ENCODE measurements at places on chromosomes 1 and 21. TPM values are rescaled to one million over a fixed set of nuclear protein-coding genes. Genes with fewer than 3 reads are reported as not detected.
A peak's percentile ranks its signal among the peaks of the same experiment; 100 is the strongest.

DNA sequence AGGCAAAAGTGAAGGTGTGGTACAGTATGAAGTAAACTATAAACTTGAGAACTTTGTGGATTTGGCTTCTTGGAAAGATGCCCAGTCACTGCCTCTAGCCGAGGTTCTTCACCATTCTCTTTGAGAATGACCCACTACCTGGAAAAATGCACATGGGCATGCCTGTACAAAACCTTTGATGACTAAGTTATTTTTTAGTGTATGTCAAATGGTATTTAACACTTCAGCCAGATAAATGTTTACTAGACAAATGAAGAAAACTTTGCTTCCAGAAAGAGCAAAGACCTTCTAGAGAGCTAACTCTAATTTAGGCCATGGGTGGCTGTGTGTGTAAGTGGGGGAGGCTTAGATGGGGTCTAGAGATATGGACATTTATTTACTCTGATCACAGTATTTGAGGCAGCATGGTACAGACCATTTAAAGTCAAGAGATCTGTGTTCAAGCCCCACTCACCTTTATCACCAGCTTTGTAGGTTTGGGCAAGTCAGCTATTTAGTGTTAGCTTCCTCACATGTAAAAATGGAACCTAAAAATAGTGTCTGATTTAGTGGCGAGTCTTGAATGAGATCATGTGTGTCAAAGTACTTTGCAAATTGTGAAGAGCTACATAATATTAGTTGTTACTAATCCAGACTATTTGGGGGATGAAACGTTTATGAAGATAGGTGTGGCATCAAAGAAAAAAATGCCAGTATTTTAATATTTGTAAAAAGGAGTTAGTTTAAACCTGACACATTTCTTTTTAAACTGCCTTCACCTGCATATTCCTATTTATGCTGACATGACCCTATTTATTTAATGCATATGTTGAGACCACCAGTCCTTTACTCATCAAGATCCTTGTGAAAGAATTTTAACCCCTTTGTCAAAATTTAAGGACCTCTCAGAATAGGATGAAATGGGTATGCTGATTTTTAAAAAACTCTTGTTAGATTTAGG is 20.2 kb downstream of the NFYC start:
- no peak for DNase-seq

GRCh38 chr1:161725908-161726472 is 4.6 kb downstream of the FCRLB start:
- peak; percentile 87 for DNase-seq

- peak; percentile 90 for DNase-seq
These were observed 7.9 kb downstream of the H6PD start for GRCh38 chr1:9242338-9242969.

- no peak for DNase-seq
These were observed 91.7 kb downstream of the ROR1 start for GRCh38 chr1:63865561-63865960.

DNA sequence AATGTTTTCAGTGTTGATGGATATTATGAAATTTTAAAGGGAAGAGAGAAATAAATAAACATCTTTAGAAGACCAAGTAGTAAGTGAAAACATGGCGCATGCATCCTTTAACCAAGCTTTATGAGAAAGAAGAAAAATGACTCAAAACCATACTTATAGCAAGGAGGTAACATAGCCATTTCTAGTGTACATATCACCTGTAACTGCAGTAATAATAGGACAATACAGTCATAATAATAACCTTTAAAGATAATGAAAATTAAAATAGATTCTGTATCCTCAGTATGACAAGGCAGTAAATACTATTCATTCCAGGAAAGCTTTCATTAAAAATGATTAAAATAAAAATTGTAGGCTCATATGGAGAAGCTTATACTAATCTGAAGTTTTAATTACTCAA is 141.2 kb downstream of the COL24A1 start:
- no peak for DNase-seq

DNA sequence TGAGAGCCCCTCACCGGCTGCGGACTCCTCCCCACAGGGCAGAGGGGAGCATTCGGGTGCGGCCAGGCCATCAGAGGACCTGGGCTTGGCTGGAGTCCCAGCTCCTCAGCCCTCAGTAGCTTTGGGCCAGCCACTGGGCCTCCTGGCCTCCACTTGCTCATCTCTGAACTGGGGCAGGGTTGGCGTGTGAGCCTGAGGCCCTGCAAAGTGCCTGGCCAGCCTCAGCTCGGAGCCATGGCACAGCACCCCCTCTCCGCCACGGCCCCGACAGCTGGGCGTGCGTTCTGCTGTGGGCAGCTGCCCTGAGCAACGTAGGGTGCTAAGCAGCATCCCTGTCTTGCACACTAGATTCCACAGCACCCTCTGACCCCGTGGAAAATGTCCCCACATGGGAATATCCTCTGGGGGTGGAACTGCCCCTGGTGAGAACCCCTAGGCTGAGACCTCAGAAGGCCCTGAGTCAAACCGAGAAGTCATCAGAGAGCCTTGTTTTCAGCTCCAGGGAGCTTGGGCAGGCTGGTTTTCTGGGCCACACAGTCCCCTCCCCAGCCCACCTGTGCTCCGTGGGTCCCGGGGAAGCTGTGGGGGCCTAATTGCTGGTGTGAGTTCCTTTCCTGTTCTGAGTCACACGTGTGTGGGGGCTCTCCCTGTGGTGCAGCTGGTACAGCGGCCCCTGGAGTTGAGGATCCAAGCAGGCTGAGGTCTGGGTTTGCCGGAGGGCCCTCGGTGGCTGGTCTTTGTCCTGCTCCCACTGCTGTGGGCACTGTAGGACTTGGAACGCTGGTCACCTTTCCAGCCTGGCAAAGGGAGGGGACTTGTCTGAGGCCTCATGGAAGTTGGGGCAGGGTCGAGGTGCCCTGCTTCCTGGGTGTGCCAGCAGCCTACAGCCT is 24.5 kb downstream of the TP73 start:
- no peak for DNase-seq

BACE2 gene
- 43.0 TPM for total RNA-seq

COX20 gene
- total RNA-seq: 35.3 TPM

- DNase-seq: no peak
These were observed 55.6 kb downstream of the GLUL start for GRCh38 chr1:182335771-182336566.

LPAR3 gene
- 4.2 TPM for total RNA-seq

DNA sequence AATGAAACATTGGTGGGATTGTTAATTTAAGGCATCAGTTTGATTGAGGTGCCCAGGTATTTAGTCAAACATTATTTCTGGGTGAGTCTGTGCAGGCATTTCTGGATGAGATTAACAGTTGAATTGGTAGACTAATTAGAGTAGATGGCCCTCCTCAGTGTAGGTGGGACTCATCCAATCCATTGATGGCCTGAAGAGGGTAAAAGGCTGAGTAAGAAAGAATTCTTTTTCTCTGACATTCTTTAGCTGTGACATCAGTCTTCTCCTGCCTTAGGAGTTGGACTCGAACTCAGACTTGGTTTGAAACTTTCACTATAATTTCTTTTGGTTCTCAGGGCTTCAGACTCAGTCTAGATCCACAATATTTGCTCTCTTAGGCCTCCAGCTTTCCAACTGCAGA is 59.6 kb upstream of the ADAMTS5 start:
- DNase-seq: no peak

LIN28A gene
- 1.2 TPM for total RNA-seq

DNA sequence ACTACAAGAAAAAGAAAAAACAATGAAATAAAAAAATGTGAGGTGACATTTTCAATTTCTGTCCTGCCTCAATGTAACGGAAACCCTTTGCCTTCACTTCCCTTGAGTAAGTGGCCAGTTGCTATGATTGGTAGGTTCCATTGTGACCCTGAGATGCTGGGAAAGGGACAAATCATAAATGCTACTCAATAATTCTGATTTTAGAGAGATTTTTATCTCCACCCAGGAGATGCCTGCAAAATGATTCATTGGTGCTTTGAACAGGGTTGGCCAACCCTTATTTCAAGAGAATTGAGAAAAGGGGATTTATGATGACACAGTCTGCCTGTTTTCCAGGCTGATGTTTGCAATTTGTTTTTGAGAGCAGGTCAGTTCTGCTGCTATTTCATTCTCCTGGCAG is 22.5 kb downstream of the XCL1 start:
- no peak for DNase-seq

PCSK9 gene
- total RNA-seq: 56.1 TPM

GRCh38 chr1:235586413-235586812 is 63.2 kb downstream of the GNG4 start:
- no peak for DNase-seq

DNA sequence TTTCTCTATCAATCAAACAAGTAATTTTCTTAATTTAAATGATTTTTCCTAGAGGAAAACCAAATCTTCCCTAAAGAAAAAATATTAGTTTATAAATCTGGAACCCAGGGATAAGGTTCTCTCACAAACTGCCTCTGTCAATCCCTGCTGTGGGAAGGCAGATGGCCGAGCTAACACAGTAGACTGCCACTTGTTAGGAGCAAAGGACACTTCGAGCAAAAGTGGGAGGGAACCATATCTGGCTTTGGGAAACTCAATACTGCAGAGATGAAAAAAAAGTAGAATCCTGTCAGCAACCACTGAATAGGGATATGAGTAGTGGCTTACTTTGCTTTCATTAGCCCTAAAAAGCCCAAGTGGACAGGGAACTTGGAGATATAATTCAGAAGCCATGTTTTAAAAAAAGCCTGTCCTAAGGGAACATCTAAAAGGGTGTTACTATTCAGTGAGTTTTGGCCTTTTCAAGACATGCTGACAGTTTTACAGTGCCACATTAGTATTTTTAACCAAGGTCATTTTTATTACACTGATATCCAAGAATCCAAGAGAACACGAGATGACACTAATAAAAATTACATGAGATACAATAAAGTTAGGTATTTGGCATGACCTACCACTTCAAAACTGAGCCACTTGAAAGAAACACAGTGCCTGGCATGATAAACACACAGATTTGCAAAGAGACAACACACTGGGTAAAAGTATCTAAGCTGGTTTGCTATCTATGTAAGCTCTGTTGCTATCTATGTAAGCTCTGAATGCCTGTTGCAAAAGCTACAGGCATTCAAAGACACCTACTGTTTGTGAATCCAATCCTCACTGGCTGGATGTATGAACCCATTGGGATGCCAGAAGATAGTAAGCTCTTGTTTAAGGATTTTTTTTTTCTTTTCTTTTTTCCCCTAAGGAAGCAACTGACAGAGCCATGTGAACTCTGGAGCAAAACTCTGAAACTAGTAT is 21.4 kb downstream of the TEX38 start:
- no peak for DNase-seq

CFHR5 gene
- total RNA-seq: not detected

PGLYRP4 gene
- not detected for total RNA-seq

DNA sequence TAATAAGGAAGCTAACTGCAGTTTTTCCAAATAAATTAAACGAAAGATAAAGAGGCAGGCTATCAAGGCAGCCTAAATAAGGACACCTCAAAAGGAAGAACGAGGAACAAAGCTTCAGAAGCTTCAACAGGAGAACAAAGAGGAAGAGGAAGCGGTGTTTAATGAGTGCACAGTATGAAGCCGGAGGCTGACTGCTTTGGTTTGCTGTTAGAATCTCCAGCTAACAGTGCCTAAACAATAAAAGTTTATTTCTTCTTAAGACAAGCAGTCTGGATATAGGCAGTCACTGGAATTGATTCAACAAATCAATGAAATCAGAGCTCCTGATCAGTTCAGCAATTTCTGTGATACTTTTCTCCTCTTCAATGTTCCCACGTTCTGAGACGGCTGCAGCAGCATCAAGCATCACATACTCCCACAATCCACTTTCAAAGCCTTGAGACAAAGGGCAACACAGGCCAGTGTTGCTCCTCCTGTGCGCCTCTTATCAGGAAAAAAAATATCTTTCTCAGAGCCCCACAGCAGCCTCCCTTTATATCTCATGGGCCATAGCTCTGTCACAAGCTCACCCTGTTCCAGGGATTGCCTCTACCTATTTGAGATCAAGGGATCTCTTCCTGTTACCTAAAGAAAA is 365.6 kb upstream of the ST6GALNAC5 start:
- no peak for DNase-seq

DNA sequence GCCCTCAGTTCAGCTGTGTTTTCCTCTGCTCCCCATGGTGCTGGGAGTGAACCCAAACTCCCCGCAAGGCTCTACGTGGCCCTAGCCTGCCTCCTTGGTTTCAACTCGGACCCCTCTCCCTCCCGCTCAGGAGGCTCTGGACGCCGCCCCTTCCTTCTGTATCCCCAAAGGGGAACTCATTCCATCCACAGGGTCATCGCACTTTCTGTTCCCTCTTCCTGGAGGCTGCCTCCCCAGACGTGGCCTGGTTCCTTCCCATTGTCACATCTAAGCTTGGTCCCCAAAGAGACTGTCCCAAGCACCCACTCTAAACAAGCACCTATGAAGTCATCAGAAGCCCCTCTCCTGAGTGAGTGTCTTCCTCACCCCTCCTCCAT is 10.9 kb downstream of the KCNAB2 start:
- DNase-seq: no peak

DNA sequence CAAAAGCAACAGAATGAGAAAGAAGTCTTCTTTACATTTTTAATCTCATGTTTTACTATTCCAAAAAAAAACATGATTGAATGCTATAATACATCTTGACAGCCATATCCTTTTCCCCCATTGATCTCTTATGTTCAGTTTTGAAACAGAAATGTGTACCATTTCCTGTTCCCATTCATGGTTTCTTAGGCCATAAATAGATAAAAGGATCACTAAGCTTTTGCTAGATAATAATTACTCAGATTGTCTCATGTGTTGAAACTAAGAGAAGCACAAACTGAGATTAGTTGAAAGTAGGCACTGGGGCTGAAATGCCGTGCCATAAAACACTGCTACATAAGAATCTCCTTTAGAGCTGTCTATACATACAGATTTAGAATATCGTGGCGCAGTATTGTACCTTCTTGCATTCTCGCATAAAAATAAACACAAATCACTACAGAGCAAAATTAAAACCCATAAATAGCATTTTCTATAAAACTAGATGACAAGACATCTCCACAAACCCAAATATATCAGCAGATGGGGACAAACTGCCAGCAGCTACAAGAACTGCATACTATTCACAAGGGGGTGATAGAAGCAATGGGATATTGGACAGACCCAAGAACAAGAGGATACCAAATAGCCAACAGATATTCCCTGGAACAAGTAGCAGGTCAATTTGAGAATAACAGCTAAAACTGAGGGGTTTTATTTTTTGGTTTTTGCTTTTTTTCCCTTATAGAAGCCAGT is 405.3 kb upstream of the PRMT6 start:
- DNase-seq: no peak

DNA sequence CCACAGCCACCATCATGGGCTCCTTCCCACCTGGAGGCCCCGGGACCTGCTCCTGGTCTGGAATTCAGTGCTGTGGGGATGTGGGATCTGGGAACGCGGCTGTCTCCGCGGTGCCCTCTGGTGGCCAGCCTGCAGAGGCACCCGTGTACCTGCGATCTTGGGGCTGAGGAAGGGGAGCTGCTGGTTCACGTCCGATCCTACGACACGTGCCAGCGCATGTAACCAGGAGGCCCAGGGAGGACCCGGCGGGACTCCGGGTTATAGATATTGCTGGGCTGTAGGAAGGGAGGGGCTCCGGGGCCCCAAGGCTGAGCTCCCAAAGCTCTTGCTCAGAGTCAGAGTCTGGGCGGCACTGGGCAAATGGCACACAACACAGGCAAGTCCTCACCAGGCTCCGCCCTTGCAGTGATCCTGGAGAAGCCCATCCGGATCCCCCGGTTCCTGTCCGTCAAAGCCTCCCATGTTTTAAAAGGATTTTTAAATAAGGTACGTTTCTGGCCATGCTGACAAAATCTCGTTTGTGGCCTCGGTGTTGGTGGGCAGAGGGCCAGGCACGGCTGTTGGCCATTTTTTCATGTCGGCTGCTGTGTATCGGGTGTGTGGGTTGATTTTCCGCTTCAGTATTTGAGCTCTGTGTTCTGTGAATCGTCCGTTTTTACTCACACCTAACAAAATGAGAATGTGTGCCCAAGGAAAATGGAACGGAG is 20.1 kb downstream of the FAAP20 start:
- peak; percentile 56 for DNase-seq

GRCh38 chr1:203906932-203907331 is 45.5 kb downstream of the SNRPE start:
- DNase-seq: no peak

TRIM46 gene
- not detected for total RNA-seq

Measured in upper lobe of left lung (tissue), 6 donors.